Thoracic aorta endothelial cell (primary cell): ENCODE measurements at places on chromosomes 12 and 14. TPM values are rescaled to one million over a fixed set of nuclear protein-coding genes. Genes with fewer than 3 reads are reported as not detected.

The SYCP3 gene
- 0.07 and 0.27 TPM in 2 replicates for total RNA-seq

The DEGS2 gene
- total RNA-seq, result under 0.01 TPM in 1 of 2 replicates, not detected in the other

The RNASE4 gene
- 7.4 and 7.5 TPM in 2 replicates for total RNA-seq

The FAM177A1 gene
- 28.1 and 36.2 TPM in 2 replicates for total RNA-seq

The DLGAP5 gene
- 89.0 and 149 TPM in 2 replicates for total RNA-seq

The ABCC9 gene
- total RNA-seq, result under 0.01 and 0.07 TPM in 2 replicates

The AKT1 gene
- 189 and 194 TPM in 2 replicates for total RNA-seq

The KLRF1 gene
- total RNA-seq, result 0.27 TPM in 1 of 2 replicates, not detected in the other

The PTHLH gene
- total RNA-seq, result 0.93 and 4.1 TPM in 2 replicates

The KRT8 gene
- 6.3 and 7.8 TPM in 2 replicates for total RNA-seq

The KRT6C gene
- total RNA-seq, result not detected in 2 replicates

The NFE2 gene
- total RNA-seq, result not detected in 2 replicates

The TMEM253 gene
- not detected in 2 replicates for total RNA-seq

The GLI1 gene
- total RNA-seq, result 0.07 TPM in 1 of 2 replicates, not detected in the other

The NR1H4 gene
- not detected in 2 replicates for total RNA-seq

The ENDOU gene
- 0.13 TPM in 1 of 2 replicates, not detected in the other for total RNA-seq

The MTRFR gene
- total RNA-seq, result 7.6 and 11.5 TPM in 2 replicates

The USP44 gene
- total RNA-seq, result 0.27 and 1.7 TPM in 2 replicates

The MAP1LC3B2 gene
- 0.72 and 0.93 TPM in 2 replicates for total RNA-seq

The CYP27B1 gene
- total RNA-seq, result 0.80 and 1.5 TPM in 2 replicates
